ENCODE measurements at places on chromosomes 1 and 21.

GRCh38 chr1:177219554-177220458 lies 49.0 kb downstream of the BRINP2 start:
- DNase-seq: no peak

DNA sequence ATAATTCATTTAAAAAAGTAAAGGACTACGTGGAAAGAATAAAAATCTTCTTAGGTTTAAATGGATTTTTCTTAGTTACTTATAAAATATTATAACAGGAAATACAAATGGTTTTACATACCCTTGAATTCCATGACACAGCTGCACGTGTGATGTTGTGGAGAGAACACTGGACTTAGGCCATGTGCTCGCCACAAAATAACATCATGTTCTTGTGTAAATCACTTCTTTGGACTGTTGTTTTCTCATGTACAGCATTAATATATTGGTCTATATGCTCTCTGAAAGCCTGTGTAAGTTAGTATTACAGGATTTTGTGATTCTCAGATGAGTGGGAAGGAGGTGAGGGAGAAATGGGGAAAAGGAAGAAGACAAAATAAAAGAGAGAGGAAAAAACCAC lies 228.2 kb downstream of the DNM3 start:
- DNase-seq: no peak

DNA sequence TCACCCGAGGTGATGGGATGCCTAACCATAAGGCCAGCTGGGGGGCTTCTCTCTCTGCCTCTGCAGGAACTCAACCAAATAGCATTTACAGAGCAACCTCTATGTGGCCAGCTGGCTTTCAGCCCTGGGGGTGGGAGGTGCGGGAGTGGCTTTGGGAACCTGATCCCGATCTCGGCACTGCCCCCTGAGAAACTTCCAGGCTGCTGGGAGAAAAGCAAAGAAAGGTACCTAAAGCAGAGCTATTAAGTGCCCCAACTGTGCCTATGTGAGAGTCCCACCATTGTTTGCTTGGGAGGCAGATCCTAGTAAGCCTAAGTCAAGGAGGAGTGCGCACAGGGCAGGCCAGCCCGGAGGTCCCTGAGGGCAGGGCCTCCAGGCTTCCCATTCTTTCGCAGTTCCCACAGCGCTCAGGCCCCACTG lies 7.0 kb downstream of the KRTCAP2 start:
- no peak for DNase-seq

DNA sequence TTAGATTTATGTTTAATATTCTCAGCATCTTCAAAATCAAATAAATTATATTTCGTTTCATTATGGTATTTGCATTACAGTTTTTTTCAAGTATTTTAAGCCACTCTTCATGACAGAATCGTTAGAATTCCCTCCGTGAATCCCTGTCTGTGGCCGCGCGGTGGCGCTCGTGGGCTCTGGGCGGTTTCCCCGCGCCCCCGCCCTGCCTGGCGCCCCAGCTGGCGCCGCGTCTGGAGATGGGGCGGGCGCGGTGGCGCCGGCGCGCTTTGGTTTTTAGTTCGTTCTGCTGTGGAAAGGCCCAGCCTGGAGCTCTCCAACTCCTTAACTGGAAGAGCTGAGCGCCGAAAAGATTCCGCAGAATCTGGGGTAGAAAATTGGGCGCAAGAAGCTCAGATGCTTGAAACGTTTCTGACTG lies 25.7 kb downstream of the PRMT2 start:
- no peak for DNase-seq

DNA sequence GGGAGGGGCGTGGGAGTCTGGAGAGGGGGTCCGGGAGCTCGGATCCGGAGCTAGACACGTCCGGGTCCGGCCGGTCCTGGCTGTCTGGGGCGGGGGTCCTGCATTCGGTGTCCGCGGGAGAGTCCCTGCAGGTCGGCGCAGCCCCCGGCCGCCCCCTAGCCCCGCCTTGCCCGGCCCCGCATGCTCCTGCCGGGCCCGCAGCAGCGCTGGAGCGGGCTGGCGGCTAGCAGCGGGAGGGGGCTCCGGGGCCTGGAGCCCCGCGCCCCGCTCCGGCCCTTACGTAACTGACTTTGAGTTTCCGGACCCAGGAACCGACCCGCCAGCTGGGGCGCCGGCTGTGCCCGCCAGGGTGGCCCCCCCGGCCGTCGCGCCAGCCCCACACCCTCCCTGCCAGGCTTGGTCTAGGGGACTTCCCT lies 26.9 kb upstream of the EPB41 start:
- no peak for DNase-seq

DNA sequence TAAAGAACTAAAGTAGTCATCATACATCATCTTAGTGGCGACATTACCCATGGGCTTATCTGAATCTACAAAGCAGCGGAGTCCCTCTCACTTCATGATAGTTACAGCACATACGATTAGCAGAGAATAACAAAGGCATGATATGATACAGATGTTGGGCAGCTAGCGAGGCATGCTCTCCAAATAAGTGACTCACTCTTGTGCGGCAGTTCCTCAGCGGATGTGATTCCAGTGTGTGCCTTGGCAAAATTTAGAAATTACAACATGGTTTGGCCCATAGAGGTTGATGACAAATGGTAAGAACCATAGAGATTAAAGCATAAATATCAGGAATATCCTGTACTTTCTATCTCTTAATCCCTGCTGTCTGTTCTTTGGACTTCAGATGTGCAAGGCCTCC lies 48.1 kb upstream of the PAXBP1 start:
- DNase-seq: no peak

DNA sequence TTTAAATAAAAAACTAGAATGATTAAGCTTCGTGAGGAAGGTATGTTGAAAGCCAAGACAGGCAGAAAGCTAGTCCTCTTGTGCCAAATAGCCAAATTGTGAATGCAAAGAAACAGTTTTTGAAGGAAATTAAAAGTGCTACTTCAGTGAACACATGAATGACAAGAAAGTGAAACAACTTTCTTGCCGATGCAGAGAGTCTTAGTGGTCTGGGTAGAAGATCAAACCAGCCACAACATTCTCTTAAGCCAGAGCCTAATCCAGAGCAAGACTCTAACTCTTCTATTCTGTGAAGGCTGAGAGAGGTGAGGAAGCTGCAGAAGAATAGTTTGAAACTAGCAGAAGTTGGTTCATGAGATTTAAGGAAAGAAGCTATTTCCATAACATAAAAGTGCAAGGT lies 63.2 kb downstream of the TTC3 start:
- no peak for DNase-seq

- DNase-seq: no peak
Observed at GRCh38 chr1:67078291-67078690, 24.3 kb upstream of the SLC35D1 start.

DNA sequence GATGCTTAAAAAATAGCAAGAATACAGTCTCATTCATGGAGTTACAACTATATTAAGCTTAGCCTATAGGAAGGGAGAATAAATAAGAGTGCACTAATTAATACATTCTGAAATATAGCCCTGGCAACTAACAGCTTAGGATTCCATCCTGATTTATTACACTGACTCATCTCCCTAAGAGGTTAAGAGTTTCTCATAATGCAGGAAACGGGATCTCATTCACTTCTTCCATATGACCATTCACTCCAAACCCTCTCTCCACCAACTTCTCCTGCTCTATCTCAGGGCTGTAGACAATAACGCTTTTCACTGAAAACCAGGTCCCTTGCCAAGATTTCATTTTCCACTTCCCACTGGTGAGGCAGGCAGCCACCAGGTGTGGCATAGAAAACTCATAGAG lies 168.5 kb upstream of the PLD5 start:
- DNase-seq: no peak

- no peak for DNase-seq
Observed at GRCh38 chr1:110057963-110058518, 12.4 kb downstream of the ALX3 start.

- no peak for DNase-seq
Observed at GRCh38 chr1:81230983-81231728, 569.6 kb upstream of the ADGRL2 start.

- DNase-seq: peak; percentile 96
Observed at GRCh38 chr1:20158358-20159070, 19.4 kb downstream of the PLA2G2F start.

- DNase-seq: no peak
Observed at GRCh38 chr1:183588827-183589226, 1.4 kb downstream of the NCF2 start.

GRCh38 chr1:83845437-83846071 lies 153.4 kb downstream of the TTLL7 start:
- no peak for DNase-seq

DNA sequence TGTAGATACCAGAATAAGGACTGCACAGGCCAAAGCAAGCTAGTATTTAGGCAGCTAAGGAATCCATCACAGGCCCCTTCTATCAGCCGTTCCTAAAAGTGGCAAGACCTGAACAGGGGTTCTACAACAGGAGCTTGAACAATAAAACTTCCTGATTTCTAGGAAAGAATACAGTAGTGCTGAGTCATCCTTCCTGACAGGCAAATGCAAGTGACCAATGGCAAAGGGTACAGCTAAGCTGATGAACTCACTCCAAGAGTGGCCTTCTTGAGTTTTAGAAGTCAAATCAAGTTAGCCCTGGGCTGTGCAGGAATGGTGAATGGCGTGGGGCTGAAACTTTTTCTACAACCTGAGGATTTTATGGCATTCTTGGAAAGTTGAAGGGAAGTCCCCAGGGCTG lies 112.9 kb downstream of the GREM2 start:
- no peak for DNase-seq

DNA sequence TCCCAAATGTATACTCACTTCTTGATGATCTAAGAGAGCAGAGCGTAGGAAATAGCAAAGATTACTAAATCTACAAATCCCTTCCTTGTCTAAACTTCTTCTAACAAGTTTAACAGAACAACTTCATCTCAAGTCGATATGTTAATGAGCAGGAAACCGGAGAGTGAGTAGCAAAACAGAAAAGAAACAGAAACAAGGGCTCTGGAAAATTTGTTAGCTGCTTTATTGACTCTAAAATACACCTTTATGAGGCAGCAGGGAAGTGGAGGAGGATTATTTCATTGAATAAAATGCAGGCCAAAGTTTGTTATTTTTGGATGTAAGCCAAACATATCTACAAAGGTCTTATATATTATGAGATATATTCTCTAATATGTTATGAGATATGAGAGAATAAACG lies 192.4 kb downstream of the LRRIQ3 start:
- DNase-seq: no peak

- DNase-seq: no peak
Observed at GRCh38 chr1:182629499-182630096, 25.4 kb upstream of the RGS16 start.

DNA sequence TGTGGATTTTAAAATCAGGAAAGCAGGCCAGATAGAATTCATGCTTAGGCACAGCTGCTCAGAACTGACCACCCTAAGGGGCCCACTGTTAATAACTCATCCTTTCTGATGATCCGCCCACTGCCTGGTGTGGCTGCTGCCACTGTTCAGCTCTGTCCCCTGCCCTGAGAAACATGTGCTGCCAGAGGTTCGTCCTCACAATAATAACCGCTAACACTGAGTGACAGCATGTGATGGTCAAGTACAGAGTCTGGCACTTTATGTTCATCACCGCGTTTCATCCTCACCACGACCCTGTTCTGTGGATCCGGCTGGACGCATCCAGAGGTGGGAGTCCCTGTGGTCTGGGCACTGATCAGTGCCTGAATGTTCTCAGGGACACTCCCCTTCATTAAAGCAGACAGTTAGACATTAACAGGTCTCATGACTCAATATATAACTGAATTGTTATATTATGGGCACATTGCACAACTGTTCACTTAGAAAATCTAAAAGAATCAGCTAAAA lies 108.6 kb downstream of the SIM2 start:
- no peak for DNase-seq

DNA sequence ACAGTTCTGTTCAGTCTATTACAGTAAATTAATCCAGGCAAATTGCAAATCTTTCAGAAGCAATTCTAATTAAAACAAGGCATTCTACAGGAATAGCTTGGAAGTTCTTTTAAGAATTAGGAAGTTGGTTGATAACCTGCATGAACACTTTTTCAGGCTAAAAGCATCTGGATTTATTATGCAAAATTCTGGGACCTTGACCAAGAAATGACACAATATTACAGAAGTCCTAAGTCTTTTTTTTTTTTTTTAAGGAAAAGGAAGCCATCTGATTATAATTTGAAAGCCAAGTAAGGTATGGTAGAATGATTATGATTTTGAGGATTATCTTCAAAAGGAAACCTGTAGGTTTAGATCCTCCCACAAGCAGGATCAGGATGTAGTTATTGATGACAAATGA lies 74.7 kb upstream of the KCNK2 start:
- no peak for DNase-seq

DNA sequence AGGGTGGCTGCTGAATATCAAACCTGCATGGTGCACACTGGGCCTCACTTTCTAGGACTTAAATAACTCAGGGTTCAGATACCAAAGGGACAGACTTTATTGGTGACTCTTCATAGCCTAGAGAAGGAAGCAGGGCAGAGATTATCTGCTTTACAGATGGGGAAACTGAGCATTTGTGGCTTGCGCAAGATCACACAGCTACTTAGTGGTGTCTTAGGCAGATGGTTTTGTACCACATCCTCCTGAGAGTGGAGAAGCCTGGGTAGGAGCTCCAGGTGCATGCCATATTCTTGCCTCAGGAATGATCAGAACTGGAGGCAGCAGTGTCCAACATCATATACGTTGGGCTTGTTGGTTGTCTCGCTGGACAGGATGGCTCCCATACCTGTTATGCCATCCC lies 6.8 kb upstream of the DPH2 start:
- no peak for DNase-seq

DNA sequence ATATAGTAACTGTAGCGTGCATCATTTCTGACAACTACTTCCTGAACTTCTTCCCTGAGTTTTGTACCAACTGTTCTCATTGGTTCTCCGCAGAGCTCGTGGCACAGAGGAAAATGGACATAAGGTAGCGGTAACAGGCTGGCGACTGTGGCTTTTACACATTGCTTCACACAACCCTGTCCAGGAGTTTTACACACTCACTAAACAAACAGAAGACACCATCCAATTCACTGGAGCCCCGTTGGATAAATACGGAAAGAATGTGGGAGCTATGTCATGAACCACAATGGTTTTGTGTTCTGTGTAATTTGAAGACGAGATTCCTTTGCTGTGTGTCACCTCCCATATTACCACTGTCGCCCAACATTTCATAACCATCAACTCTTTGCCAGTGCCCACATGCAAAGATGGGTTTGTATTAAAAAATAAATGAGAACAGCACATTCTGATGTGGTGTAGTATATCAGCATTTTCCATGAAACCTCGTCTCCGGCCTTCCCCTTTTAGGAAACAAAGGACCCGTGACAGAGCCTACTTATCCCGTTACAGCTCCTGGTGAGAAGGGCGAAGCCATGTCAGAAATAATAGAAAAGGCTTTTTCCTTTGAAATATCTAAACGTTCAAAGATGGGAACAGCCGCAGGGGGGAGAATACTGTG lies 47.4 kb upstream of the ENAH start:
- no peak for DNase-seq
